ENCODE measurements at places on chromosomes 1 and 21.
A peak's percentile ranks its signal among the peaks of the same experiment; 100 is the strongest.

DNA sequence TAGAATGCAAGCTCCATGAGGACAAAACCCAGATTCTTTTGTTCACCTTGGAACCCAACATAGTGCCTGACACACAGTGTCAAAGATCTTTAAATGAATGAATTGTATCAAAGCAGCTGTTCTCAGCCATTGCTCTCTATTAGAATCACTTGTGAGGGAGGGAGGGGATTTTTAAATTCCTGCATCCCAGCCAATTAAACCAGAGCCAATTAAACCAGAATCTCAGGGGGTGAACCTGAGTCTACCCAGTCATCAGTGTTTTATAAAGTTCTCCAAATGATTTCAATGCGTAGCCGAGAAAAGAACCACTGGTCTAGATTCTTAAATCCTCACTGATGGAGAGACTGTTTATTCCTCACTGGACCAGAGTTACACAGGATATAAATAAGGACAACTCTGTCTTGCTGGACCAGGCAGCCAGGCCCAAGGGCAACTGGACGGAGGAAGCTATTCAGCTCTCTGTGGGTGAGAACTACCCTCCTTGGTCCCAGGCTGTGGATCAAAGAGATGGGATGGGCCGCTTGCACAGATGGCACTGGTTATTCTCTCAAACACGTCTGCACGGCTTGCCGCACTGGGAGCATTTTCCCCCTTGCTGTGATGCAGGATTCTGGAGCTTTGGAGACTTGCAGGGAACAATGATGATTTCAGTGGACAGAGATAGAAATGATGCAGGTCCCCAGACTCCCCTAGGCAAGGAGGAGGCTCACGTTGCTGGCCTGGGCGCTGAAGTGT lies 20.0 kb upstream of the CDCA8 start:
- no peak for DNase-seq

GRCh38 chr1:225766967-225767633 lies 10.5 kb upstream of the SRP9 start:
- no peak for DNase-seq

- no peak for DNase-seq
Observed at GRCh38 chr21:20253261-20253660, 744.9 kb upstream of the NCAM2 start.

DNA sequence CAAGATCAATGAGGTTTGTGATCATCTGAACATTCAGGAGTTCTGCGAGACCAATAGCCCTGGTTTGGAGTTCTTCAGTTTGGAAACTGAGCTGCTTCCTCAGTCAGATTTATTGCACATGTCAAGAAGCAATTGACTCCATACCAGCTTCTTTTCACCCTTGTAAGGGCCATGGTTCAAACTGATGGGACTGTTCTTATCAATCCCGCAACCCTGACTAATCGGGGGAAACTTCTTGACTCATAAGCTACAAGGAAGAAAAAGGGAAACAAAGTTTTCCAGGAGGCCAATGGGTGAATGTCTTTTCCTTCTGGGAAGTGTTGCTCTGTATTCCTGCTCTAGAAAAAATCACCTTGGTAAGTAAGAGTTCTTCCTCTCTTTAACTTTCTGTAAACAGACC lies 187.9 kb downstream of the MIS18A start:
- DNase-seq = no peak

GRCh38 chr21:15801352-15801863 lies 71.6 kb downstream of the USP25 start:
- DNase-seq = no peak

GRCh38 chr1:244964112-244964971 lies 100.0 kb upstream of the HNRNPU start:
- peak; percentile 16 for DNase-seq

- peak; percentile 56 for DNase-seq
Observed at GRCh38 chr1:67214420-67215174, 48.3 kb downstream of the IL23R start.

- no peak for DNase-seq
Observed at GRCh38 chr1:47694011-47694890, 256.4 kb downstream of the FOXD2 start.

GRCh38 chr1:200228081-200228480 lies 181.8 kb downstream of the ZNF281 start:
- DNase-seq = no peak

- DNase-seq = no peak
Observed at GRCh38 chr1:78319603-78320002, 171.2 kb upstream of the PTGFR start.

- no peak for DNase-seq
Observed at GRCh38 chr1:12436817-12437599, 181.0 kb downstream of the DHRS3 start.

- DNase-seq = no peak
Observed at GRCh38 chr1:109828756-109829505, 65.2 kb upstream of the EPS8L3 start.

DNA sequence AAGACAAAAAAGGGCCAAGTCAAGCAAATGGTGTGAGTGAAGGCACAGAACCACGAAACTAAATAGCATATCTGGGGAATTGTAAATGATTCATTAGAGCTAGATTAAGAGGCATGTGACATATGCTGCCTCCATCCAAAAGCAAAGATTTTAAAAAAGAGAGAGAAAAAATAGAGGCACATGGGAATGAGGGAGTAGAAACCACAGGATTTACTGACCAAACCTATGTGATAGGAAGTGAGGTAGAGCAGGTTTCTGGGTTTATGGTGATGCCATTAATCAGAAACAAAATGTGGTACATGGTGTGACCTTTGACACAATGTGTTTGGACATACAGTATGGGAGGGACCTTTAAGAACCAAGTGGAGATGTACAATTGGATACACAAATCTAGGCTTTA lies 13.6 kb downstream of the C1orf52 start:
- DNase-seq = no peak

DNA sequence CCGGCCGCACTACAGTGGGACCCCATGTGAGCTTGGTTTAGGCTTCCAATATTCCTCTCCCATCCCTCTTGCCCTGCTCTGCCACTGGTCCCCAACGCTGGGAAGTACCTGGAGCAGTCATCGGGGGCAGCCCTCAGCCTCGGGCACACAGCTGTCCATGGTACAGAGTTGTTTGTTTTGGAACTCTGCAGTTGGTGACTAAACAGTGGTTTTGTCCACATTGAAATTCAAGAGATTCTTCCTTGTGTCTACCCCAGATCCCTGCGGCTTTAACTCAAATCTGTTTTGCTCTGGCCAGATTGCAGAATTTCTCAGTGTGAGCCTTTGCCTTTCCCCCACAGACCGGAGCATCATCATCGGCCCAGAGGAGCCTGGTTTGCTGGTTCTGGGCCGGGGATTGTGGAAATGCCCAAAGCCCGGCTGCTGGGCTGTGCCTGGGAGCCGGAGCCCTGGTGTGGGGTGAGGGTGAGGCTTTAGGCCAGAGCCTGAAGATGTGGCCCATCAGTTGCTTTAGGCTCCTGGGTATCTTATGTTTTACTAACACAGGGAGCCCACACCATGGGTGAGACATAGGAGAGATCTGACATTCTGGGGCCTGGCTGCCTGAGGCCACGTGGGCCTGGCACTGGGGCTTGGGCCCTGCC lies 93.2 kb downstream of the ARHGEF10L start:
- no peak for DNase-seq

DNA sequence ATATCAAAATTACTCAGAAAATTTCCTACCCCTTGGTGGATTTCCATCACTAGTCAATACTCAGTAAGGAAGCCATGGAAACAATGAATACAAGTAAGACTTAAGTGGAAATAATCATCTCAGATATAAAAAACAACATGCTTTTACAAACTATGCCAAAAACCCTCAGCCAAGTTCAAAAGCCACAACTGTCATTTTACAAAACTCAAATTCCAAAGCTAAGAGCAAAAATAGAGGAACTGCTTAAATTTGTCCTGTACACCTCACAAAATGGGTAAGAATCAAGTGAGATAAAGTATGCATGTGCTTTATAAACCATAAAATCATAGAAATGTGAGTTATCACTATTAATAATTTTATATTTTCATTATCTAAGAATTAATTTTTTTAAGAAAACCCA lies 9.6 kb downstream of the TMCO1 start:
- DNase-seq = no peak

DNA sequence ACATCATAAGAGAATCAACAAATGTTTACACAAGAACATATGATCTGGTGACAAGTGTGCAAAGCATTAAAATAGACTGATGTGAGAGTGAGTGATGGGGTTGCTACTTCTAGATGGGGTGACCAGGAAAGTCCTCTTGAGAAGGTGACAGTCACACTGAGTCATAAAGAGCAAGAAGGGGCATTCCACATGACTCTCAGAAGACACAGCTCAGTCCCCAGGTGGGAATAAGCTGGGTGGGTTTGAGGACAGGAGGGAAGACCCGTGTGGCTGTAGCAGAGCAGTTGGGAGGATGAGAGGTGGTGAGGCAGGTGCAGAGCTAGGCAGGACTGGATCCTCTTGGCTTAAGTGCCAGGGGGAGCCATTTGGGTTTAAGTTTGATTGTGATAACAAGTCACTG lies 53.1 kb downstream of the TNR start:
- no peak for DNase-seq

GRCh38 chr1:156429313-156430060 lies 60.5 kb downstream of the RHBG start:
- no peak for DNase-seq

DNA sequence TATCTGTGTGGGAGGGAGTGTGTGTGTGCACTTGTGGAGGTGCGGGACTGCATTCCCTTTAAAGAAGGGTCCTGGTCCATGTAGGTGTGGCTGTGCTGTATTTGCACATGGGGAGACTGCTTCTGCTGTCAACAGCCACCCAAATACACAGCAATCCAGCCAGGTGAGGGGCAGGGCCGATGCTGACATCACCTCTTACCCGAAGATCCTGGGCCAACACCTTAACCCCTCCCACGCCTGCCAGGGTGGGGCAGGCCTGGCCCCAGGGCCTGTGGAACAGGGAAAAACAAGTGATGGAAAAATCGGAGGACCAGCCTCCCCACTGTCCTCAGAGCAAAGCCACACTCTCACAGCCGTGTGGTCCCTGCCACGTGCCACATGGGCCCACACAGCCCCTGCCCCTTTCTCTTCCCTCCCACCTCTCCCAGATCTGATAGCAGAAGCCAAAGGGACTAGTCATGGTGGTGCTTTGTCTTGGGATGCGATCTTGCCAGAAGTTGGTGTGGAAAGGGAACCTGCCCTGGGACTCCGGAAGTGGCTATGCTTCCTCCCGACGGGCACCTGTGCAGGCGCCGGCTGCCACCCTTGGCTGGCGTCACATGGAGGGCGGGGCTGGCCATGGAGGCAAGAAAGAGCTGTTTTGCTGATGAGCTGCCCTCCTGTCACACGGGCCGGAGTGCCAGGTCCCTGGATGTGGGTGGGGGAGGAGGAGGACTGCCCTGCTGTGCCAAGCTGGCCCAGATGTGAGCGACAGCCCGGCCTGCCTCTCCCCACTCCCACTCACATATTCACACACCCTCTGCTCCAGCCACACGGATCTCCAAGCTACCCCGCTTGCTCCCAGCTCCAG lies 7.8 kb upstream of the CASZ1 start:
- no peak for DNase-seq

- no peak for DNase-seq
Observed at GRCh38 chr1:88291611-88292354, 392.3 kb upstream of the PKN2 start.

- DNase-seq = no peak
Observed at GRCh38 chr1:237903961-237904360, 13.2 kb upstream of the ZP4 start.

DNA sequence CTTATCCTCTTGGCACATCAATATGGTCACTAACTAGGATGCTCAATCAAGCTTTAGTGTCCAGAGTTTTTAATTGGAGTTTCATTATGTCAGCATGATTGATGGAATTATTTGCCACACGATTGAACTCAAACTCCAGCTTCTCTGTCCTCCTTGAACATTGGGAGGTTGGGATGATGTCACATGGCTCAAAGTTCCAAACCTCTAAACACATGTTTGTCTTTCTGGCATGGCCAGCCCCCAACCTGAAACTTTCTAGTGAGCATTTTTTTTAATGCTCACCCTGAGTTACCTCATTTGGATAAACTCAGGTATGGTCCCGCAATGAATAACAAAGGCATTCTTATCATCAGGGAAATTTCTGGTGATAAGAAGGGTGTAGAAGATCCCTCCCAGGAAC lies 86.0 kb downstream of the RHOU start:
- DNase-seq = no peak

GRCh38 chr1:211833174-211833820 lies 2.7 kb upstream of the LPGAT1 start:
- DNase-seq = peak; percentile 27

- DNase-seq = no peak
Observed at GRCh38 chr1:246690100-246690499, 34.1 kb upstream of the SCCPDH start.

DNA sequence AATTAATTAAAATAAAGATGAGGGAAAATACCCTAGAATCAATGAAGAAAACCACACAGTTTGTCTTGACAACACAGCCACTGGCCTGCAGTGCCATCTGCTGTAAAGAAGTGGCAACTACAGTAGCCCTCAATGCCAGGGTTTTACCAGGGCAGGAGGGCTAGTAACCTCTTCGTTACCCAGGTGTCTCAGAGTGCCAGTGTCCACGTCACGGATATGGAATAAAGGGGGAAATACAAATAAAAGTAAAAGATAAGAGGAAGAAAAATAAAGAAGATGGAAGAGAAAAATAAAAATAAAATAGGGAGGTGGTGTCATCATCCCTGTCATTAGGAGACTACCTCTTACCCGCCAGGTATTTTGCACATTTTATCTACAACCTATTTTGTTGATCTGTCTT lies 14.2 kb upstream of the SLC44A3 start:
- peak; percentile 60 for DNase-seq

- peak; percentile 55 for DNase-seq
Observed at GRCh38 chr1:62407398-62408009, 29.3 kb upstream of the USP1 start.

DNA sequence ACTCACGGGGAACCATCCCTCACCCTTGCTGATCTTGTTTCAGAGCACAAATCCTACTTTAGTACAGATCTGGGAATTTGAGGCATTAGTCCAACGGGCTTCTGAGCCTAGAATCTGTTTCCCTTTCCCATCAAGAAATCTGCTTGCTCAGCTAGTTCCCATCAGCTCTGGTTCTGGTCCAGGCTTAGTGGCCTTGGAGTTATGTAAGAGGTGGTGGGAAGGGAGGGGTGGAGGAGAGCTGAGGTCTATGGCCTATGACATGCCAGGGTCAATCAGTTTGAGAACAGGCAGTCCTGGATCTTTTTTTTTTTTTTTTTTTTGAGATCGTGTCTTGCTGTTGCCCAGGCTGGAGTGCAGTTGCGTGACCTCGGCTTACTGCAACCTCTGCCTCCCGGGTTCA lies 4.1 kb downstream of the GSTM1 start:
- no peak for DNase-seq

- DNase-seq = no peak
Observed at GRCh38 chr1:205456383-205456867, 580 bp upstream of the BLACAT1 start.

DNA sequence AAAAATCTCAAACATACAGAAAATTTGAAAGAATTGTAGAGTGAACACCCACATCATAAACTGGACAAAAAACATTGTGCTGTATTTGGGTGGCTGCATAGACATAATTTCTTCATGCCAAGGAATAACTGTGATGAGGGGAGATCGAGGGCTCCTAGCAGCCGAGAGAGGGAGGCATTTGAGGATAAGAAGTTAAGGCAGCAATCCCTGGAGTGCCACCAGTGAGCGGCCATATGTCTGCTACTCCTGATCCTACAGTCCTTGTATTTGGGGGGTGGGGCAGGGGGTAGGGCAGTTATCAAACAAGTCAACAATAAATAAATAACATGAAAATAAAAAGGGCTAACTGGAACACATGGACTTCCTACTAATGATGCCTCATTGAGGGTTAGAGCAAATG lies 54.5 kb downstream of the ATP5PO start:
- DNase-seq = no peak

GRCh38 chr1:180278596-180279395 lies 48.7 kb downstream of the LHX4 start:
- no peak for DNase-seq

GRCh38 chr1:205232127-205232820 lies 4.5 kb downstream of the TMCC2 start:
- no peak for DNase-seq
